ENCODE measurements at places on chromosomes 7 and 10.

- DNase-seq, result peak; percentile 87
Measured at GRCh38 chr10:70378122-70378521, 4.3 kb downstream of the LRRC20 start.

DNA sequence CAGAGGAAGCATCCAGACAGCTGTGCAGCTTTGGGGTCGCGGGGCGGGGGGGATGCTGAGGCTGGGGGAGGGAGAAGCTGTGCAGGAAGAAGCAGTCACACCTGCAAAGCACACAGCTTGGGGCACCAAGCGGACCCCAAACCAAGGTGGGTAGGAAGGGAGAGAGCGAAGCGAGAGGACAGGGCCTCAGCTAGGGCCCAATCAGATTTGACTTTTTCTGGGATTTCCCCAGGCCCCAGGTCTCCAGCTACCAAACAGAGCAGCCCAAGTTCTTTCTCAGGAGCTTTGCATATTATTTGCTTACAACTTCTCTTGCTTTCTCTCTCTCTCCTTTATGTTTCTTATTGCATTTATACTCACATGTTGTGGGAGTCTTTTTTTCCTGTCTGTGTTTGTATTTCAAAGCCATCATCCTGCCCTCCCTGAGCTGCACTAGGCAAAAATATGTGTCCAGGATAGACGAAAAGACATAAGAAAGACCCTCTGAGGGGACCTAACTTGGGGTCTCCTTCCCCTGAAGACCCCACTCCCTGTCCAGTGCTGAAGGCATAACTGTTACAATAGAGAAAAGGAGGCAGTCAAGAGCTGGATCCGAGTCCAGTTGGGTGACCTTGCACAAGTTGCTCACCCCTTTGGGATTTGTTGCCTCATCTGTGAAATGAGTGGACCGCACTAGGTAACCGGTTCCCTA lies 50.6 kb upstream of the SMNDC1 start:
- no peak for DNase-seq

DNA sequence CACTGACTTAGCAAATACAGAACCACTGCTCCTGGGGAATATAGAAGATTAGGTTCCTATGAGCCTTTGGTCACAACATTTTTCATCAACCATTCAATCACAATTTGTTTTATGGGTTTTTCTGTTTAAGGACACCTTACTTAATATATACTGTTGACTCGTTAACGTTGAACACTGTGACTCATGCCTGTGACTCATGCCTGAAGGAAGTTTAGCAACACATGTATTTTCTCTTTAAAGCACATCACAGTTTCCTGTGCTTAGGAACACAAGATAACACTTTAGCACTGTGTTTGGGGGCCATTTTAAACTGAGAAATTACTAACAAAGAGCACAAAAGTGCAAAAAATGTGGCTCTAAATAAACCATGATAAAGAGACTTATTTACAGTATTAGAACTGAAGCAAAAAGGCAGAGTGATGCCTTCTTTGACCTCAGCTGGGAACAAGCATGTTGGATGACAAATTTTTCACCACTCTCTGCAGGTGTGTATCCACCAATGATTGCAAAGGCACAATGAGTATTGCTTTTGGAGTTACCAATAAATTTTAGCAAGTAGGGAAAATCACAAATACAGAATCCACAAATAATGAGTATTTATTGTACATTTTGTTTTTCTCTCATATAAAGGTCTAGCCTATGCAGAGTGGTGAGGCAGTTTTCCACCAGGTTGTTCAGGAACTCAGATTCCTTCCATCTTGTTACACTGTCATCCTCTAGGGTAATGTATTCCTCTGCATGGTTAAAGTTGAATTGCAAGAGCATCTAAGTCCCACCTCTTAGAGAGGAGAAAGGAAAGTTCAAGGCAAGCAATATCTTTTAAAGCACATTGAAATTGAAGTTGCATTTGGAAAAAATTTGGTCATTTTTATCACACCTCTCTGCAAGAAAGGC lies 7.3 kb downstream of the FGFBP3 start:
- DNase-seq, result peak; percentile 83

GRCh38 chr10:103610083-103610472 lies 116.6 kb downstream of the NEURL1 start:
- no peak for DNase-seq

- no peak for DNase-seq
Measured at GRCh38 chr7:79352323-79352722, 101.1 kb downstream of the MAGI2 start.

DNA sequence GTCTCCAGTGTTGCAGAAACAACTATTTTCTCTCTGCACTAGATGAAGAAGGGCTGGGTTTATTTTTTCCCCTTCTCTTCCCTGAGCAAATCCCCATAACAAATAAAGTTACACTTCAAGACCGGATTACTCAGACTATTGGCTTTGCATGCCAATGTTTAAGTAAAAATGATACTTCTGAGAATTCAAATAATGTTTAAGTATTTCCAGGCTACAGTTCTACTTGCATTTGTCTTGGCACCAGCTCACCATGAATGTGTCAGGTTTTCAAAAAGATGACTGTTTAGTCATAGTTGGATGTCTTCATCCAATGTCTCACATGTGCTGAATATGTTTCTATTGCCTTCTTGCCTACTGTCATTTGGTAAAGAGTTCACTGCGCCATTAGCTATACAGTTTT lies 912.6 kb downstream of the GATA3 start:
- no peak for DNase-seq

Measured in fibroblast of skin of left quadriceps (primary cell).